ENCODE measurements at places on chromosomes 16 and 17.

GRCh38 chr16:49673442-49673841 lies 182.5 kb downstream of the ZNF423 start:
- DNase-seq: no peak

- DNase-seq: no peak
Measured at GRCh38 chr17:82862737-82863382, 23.0 kb upstream of the ZNF750 start.

DNA sequence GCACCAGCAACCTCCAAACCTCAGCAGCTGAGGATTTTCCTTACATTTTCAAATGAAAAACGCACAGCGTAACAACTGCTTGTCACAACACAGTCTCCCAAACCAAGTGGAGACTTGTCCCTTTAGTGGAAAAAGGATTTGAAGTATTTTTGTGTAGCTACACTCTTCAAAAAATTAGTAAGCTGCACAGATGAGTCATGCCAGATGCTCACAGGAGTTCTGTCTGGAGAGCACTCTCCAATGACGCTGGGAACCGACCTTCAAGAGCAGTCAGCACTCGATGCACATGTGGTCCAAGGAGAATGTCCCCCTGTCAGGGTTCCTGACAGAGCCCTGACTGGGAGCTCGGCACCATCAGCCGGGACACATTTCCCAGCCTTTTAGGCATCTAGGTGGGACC lies 39.8 kb downstream of the MAP1LC3B start:
- DNase-seq: no peak

- DNase-seq: no peak
Measured at GRCh38 chr16:50278251-50278650, 11.9 kb downstream of the ADCY7 start.

DNA sequence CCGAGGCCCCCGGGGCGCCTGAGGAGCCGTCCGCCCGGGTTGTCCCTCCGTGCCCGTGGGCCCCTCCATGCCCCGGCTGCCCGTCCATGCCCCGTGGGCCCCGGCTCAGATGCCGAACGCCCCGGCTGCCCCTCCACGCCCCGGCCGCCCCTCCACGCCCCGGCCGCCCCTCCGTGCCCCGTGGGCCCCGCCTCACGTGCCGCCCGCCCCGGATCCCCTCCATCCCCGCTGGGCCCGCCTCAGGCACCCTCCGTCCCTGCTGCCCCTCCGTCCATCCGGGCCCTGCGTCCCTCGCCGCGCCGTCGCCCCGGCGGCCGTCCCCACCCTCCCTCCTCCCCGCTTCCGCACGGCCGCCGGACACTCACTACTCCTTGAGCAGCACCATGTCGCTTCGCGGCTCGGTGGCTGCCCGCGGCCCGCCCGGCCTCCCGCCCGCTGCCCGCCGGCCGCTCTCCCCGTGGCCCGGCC lies 382 bp downstream of the PITPNA start:
- no peak for DNase-seq

GRCh38 chr17:80171681-80172080 lies 1.9 kb downstream of the CARD14 start:
- no peak for DNase-seq

DNA sequence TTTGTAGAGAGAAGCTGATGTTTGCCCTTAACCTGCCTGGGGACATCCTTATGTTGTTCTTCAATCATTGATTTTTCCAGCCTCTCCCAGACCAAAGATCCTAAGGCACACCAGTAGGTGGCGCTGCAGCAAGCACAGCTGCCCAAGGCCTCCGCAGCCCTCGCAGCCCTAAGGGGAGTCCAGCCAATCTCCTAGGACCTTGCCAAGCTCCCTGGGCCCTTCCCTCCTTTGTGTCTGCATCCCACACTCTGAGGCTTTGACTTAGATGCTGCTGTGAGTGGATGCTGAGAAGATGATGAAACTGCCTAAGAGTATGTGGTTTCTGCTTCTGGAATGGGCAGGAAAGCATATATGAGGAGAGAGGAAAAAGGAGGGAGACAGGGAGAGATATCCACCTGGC lies 47.1 kb downstream of the SPACA3 start:
- no peak for DNase-seq

DNA sequence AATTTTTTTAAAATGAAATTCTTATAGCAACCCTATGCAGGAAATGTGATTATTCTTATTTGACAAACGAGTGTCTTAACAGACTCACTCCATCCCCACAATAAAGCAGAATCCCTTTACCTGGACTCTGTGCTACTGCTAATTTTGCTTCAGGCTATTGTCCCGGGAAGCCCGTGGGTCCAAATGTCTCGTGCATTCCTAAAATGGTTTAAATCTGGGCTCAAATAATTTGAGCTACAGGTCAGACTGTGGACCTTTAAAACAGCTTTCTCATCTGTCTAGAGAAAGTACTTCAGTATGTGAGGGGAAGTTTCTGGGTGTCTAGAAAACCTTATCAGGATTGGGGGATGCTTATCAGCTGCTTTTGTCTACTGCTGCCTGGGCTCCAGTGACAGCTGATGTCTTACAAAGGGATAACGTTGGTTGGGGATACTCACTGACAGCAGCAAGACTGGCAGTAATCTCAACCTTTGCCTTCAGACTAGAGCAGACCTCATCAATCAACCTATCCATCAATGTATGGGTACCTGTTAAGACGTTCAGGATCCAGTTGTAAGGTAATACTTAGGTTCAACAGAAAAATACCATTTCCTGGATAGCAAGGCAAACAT lies 197.9 kb upstream of the CDH11 start:
- no peak for DNase-seq
